HFFc6 (cell line): ENCODE measurements at places on chromosomes 11 and 22. TPM values are rescaled to one million over a fixed set of nuclear protein-coding genes. Genes with fewer than 3 reads are reported as not detected.

PKDREJ gene
- total RNA-seq = not detected in 3 replicates

- DNase-seq = no peak
Measured at GRCh38 chr22:48644108-48644507, 1183.6 kb downstream of the BRD1 start.

DNA sequence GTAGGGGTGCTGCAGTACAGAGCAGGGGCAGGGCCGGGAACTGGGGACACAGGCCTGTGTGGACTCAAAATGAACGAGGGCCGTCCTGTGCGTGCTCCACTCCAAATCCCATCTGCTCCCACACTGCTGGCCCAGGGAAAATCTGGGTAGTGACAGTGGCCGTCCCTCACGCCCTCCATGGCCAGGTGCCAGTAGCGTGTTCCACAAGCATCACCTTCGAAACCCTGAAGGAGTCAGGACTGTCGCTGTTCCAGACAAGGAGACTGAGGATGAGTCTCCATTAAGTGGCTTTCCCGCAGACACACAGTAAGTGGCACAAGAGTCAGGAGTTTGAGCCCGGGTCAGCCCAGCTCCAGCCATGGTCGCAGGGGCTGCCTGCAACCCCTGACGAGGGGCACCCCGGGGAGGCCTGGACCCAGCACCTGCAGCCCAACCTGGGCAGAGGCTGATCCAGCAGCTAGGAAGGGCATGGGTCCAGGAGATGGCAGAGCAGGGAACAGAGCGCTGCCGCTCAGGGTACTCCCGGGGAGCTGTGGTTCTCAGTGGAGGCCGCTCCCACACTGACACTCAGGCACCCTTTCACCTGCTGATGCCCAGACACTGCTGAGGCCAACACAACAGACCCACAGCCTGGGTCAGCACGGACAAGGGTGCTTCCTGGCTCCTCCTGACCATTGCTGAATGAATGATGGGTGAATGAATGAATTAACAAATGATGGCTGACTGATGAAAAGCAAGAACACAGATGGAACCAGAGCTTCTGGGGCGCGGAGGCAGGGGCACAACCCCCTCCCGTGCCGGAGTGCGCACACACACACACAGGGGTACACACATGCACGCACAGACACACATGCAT is 35.3 kb downstream of the IGF2 start:
- DNase-seq = no peak

DNA sequence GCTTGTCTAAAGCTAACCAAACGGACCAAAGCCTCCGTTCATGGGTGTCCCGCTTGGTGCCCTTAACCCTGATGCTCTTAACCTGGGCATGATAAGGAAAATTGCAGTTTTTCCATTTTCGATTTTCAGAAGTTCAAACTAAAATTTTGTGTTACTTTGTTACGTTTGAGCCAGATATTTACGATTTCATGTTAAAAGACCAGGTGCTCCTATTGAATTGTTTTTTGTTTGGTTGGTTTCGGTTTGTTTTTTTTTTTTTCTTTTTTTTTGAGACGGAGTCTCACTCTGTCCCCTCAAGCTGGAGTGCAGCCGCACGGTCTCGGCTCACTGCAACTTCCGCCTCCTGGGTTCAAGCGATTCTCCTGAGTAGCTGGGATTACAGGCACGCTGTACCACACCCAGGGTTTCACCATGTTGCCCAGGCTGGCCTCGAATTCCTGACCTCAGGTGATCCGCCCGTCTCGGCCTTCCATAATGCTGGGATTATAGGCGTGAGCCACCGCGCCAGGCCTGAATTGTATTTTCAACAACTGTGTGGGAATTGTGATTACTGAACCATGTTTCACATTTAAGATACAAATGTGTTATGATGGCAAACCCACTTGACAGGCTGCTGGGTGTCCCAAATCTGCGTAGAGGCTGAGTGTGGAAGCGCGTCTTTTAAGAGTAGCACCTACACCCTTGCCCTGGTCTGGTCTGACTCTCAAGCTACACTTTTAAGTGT is 864 bp upstream of the USP28 start:
- DNase-seq = no peak

MPEG1 gene
- not detected in 3 replicates for total RNA-seq

PLAAT4 gene
- 0.43 to 0.87 TPM in 2 of 3 replicates, not detected in the other for total RNA-seq
